ENCODE measurements at places on chromosomes 7 and 10.

DNA sequence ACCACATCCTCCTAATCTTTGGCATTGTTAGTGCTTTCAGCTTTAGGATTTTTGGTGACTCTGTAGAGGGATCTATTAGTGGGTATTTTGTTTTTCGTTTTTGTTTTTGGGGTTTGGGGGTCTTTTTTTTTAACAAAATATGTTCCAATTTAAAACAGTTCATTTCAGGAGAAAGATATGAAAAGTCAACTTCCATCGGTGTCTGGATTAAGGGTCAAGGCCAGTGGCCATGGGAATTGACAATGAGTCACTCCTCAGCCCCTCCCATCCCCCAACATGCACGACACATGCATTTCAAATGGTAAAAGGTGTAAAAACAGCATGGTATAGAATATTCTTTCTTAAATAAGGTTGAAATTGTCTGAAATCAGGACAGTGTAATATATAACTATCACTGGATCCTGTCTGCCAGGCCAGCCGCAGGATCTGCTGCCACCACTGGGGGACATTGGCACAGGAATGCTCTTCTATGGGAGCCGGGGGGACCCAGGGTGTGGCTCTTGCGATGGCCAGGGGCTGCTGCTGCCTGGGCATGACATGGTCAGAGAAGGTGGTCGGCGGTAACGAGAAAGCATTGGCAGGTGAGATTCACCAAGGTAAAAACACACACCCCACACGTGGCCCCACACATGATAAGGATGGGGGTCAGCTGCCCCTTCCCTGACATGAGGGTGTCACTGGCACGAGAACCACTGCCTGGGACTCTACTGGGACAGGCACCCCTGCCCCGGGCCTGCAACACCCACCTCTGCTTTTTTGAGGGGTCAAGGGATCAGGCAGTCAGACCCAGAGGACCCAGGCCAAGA, 126.2 kb upstream of the KCTD7 start:
- DNase-seq, result no peak

DNA sequence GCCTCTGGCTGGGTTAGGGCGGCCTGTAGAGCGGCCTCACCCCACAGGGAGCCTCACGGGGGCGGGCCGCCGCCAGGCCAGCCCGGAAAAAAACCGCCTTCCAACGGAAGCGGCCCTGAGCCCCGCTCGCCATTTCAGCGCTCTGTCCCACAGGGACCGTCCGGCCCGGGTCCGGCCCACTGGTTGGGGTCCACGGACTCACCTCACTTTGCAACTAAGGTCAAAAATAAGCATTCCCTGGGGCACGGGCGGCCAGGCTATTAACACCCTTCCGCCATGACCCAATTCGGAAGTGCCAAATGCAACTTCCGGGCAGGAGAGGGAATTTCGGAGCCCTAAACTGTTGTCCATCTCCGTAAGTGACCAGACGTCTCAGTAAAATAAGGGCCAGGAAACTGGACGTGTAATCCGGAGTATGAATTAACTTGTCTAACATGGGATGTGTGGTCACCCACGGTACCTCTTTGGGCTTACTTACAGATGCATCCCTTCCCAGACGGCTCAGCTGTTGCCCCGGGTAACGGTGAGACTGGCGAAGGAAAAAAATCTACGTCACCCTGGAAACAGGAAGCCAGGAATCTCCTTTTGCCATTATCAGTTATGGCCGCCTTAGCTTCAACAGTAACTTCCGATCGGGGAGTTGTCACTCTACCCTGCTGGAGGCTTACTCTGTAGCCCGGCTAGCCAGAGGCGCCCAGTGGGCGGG, at the start of gene BBIP1:
TSS of gene BBIP1 (minus strand) at position 538 of the 706 bp plus-strand sequence. CDS start 1,023 bp downstream, outside the sequence.
- DNase-seq, result peak; percentile 72

- DNase-seq, result no peak
These were observed 30.9 kb downstream of the TMEM120A start for GRCh38 chr7:75963381-75963995.

- DNase-seq, result no peak
These were observed 9.8 kb upstream of the RALA start for GRCh38 chr7:39613577-39613976.

- DNase-seq, result peak; percentile 31
These were observed 961 bp downstream of the SCRN1 start for GRCh38 chr7:29988424-29989256.

GRCh38 chr7:45657890-45658715, 83.9 kb downstream of the ADCY1 start:
- no peak for DNase-seq

DNA sequence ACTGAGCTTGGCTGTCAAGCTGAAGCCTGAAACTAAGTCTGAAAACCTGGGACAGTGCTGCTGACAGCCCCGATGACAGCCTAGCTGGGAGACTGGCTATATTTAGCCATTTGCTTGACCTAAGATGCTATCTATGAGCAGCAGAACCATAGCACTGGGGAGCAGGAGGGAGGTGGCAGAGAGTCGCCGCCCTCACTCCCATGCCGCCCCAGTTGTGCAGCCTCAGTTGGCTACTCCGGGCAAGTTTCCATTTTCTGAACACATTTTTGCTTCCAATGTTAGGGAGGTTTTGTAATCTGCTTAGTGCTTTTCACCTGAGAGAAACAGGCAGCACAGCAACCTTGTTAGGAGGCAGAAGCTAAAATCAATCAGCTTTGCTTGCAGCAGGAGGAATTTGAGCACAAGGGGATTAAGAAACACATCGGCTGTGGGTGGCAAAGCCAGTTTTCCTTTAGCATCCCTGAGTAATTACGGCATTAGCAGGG, 20.4 kb upstream of the C10orf71 start:
- DNase-seq, result no peak

DNA sequence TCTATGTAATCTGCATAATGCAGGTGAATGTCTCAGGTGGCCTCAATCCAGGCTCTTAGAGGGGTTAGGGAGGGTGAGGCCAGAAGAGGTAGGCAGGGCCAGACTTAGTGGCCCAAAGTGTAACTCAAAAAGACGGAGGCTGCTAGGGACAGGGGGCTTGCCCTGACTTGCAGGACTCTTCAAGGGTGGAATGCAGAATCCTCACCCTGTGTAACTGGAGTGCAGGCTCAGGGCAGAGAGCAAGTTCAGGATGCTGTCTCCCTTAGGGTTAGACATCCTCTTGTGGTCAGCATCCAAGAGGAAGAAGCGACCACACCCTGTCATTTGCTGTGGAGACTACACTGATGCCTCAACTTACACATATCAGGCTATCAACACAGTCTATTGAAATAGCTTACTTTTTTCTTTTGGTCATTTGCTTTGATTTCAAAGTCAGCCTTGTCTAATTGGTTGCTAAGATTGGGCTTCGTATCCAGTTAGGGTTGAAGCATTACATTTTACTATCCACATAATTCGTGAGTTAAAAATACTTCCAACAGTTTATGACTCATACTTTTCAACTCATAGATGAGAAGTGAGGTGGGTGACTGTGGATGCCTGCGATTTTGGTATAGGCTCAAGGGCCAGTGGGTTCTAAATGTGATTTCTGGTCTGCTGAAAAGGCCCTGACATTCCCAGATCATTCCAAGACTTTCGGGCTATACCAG, 563.6 kb downstream of the SUGCT start:
- DNase-seq, result no peak

DNA sequence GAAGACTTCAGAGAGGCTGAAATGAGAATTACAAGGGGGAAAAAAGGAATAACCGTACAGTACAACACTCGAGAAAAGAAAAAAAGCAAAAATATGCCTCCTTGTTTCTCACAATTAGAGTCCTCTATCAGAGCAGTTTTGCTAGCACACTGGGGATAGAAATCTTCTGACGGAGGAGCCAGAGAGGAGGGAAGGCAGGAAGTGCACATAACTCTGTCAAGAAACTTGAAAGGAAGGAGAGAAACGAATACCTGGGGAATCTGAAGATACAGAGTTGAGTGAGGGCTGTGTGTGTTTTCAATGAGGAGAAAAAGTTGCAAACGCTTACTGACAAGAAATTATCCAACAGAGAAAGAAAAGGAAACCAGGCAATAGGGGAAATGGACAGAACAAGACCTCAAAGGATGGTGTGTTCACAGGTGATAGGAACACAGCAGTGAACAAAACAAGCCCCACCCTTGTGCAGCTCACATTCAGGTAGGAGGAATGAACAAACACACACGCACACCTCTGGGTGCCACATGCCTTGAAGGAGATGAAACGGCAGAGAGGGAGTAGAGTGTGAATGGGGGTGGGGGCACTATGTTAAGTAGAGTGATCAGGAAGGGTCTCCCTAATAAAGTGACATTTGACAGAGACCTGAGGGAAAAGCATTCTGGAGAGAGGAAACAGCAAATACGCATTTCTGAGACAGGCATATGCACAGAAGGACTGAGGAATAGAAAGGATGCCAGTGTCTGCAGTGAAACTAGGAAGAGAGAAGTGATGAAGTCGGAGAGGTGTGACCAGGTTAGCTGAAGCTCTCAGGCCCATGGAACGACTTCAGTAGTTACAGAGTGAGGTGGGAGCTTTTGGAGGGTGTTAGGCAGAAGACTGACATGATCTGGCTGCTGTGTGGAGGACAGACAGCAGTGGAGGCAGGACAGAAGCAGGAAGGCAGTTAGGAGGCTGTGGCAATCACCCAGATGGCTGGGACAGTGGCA, 46.7 kb upstream of the SPOCK2 start:
- no peak for DNase-seq

GRCh38 chr10:43355749-43356371, 15.6 kb upstream of the FXYD4 start:
- no peak for DNase-seq

GRCh38 chr7:36982766-36983165, 258.5 kb upstream of the AOAH start:
- DNase-seq, result no peak

DNA sequence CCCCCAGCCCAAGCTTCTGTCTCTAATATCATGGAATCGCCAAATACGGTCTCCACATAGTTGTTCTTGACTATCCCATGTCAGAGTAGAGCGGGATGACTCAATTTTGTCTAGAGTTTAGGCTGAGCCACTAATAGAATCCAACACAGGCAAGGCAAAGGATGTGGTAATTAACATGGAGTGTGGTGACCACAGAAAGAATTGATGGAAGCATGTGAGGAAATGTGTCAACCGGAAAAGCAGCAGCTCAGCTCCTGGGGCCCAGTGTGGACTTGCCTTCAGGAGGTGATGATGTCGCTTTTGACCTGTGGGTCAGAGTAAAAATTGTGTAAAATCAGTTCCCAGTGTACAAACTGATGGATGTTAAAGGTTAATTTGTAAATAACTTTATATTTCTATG, 139.3 kb upstream of the KLF6 start:
- no peak for DNase-seq

DNA sequence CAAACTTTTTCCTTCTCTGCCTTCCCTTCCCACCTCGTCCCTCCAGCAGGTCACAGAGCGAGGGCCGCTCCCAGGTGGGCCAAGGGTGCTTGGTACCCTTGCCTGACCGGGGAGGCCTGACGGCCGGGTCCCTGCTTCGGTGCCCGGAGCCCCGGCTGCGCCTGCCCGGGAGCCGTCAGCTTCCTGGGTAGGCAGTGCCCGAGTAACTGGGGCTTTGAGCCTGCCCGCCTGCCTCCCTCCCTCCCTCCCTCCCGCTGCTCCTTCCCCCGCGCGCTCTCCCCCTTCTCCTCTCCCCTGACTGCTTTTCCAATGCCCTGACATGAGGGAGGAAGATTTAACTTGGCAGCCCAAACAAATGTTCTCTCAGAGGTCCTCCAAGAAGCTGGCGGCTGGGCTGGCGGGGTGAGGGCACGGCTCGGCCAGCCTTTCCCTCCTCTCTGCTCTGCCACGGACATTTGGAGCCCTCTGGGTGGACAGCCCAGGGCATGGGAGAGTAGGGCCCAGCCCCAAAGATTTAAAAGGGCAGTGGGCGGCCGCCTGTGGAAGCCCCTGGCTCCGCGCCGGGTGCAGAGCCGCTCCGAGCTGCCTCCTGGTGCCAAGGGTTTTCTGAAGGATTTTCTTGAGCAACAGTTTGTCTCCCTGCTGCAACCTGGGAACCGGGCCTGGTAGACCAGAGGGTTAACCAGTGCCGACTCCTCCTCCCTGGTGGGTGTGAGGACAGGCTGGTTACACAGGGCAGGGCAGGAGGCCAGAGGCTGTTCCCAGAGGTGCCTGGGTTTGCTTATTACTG, 2.0 kb downstream of the ZMIZ1 start:
- no peak for DNase-seq

DNA sequence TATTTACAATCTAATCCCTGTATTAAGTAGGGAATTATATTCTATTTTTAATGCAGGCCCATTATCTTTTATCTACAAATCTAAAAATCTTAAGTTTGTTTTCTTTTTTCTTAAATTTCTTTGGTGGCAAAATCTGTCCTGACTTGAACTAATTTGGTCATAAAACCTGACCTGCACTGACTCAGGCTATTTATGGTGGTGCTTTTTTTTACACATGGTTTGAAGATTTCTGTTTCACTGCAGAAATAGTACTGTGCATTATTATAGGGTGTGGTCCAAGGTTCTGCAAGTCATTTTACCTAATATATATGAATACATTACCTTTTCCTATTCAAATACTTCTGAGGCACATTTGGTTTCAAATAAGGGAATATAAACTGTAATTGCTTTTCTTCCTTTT, 137.0 kb downstream of the CD36 start:
- no peak for DNase-seq

DNA sequence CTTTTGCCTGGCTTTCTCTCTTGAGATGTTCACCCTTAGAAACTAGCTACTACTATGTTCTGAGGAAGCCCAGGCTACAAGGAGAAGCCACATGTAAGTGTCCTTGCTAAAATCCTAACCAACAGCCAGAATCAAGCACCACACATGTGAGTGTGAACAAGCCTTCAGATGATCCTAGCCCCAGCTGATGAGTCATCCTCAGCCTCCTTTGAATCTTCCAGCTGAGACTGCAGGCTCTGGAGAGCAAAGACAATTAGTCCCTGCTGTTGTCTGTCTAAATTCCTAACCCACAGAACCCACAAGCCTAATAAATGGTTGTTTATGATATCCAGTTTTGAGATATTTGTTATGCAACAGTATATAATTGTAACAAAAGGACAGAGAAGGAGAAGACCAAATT, 92.8 kb upstream of the TAC1 start:
- no peak for DNase-seq

GRCh38 chr7:132417103-132417906, 159.0 kb downstream of the PLXNA4 start:
- no peak for DNase-seq

- DNase-seq, result no peak
These were observed 280.0 kb downstream of the DGKB start for GRCh38 chr7:14622559-14622958.

GRCh38 chr7:77447616-77448015, 31.5 kb upstream of the GSAP start:
- DNase-seq, result no peak

- DNase-seq, result no peak
These were observed 397.8 kb downstream of the AUTS2 start for GRCh38 chr7:69996121-69996520.
